Cardiac muscle cell (in vitro differentiated cells and primary cell): ENCODE measurements at places on chromosomes 1 and 21. TPM values are rescaled to one million over a fixed set of nuclear protein-coding genes. Genes with fewer than 3 reads are reported as not detected.
A peak's percentile ranks its signal among the peaks of the same experiment; 100 is the strongest.

TARDBP gene
- total RNA-seq, result 67.0 and 102 TPM in 2 replicates

NENF gene
- 23.7 and 33.7 TPM in 2 replicates for total RNA-seq

GRCh38 chr1:97488530-97488929 is 432.3 kb downstream of the DPYD start:
- no peak for DNase-seq

- no peak for DNase-seq
These were observed 8.2 kb downstream of the DCLRE1B start for GRCh38 chr1:113913312-113913668.

DNA sequence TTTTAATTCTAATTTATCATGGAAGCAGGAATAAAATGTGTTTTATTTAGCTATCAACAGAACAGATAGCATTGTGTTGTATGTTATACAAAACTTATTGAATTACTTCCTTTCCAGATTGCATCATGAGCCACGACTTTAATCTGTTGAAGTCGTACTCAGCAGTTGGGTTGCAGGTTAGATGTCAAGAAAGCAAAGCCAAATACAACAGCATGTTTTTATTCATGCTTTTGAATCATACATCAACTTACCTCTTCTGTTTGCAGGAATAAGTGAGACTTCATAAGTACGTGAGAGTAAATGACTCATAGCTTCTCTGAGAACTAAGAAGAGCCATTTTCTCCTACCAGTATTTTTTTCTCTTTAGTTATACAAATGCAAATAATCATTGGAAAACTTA is 110.8 kb upstream of the ADGRL4 start:
- peak; percentile 45 for DNase-seq

- DNase-seq, result no peak
These were observed 24.0 kb downstream of the LRRC8D start for GRCh38 chr1:89844860-89845259.
